ENCODE measurements at places on chromosomes 16 and 17. TPM values are rescaled to one million over a fixed set of nuclear protein-coding genes. Genes with fewer than 3 reads are reported as not detected.

DNA sequence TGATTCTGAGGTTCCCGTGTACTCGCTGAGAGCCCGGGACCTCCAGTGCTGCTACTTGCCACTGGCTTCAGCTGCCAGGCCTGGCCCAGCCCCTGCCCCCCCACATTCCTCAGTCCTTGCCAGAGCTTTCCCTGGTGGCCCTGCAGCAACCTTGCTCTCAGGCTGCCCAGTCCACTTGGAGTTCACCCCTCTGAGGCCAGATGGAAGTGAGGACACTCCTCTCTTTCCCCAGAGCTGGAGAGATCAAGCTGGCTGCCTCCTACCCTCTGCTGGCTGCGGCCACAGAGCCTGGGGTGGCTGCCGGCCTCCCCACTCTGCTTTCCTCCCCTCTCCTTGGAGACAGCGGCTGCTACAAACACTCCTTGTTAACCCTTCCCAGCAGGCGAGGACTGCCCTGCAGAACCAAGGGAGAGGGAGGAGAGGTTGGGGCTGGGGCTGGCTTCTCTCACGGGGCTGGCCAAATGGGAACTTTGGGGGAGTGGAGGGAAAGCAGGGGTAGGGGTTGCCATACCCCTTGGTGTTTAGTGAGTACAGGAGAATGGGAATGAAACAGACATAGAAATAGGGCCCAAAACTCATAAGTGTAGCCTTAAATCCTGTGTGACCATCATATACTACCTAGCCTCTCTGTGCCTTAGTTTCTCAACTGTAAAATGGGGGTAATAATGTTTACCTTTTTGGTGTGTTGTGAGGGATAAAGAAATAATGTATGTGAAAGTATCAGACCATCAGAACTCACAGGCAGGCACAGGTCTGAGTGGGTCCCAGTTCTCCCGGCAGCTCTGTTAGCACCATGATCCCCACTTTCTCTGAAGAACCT, at the start of gene GAS2L2:
Gene GAS2L2, minus strand, starts transcription at position 295 of the 820 bp plus-strand sequence. CDS start 389 bp downstream, outside the sequence.
- no peak for DNase-seq

DNA sequence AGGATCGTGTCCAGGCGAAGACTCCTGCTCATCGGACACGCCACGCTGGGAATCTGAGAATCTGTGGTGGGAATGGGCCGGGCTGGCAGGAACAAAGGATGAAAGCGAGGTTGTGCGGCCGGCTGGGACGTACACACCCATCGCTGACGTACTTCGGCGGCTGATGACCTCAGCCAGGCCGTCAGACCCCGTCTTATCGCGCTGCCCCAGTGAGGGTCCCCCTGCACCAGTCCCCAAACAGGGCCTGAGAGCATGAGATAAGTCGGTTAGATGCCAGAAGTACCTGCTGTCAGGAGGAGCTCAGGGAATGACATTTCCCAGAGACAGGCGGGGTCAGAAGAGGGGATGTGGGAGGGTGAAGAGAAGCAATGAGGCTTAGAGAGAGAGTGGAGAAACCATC, 16.0 kb upstream of the SP6 start:
- DNase-seq, result no peak

DNA sequence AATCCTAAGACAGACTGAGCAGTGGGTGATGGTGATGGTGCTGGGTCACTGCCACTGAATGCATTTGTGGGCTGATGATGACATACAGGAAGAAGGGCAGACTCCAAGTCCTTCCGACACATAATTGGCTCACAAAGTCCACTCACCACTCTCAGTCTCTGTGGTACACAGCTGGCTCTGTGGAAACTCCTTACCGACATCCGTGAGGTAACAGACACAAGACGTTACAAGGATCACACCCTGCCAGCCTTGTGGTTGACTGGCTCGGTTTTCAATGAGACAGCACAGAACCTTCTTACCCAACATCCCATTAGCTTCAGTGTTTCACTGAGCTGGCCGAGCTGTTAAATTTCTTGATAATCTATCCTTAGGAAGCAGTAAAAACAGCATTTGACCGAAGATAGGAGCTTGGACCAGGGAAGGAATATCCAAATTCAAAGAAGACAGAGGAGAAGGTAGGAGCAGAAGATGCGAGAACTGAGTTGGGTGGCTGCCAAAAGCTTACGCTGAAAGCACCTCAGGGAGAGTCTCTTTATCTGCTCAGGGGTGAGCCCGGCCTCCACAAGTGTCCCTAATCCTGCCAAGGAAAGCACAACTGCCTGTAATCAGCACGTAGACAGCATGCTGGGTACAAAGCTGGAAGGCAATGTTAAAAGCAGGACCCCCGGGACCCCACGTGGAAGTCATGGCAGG, 5.5 kb upstream of the MXRA7 start:
- DNase-seq, result peak; percentile 83

GRCh38 chr16:79801646-79802045, 201.1 kb upstream of the MAF start:
- no peak for DNase-seq

GRCh38 chr17:58304750-58305486, 23.7 kb downstream of the TSPOAP1 start:
- no peak for DNase-seq

GRCh38 chr16:78297066-78297666, 197.7 kb downstream of the WWOX start:
- no peak for DNase-seq

DNA sequence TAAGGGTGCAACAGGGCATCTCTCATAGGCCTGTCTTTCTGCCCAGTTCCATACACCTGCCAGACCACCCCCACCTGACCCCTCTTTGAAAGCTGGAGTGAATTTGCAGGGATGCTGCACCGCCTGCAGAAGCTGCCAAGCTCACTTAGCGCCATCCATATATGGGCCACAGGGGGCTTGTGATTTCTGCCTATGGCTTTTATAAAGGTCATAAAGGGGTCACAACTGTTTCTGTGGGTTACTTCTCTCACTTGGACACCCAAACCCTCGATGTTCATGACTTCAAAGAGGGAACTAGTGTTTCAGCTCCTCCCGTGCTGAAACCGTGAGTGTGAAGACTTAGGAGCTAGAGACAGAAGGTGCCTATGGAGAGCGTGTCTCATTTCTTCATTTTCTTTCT, 23.9 kb upstream of the MEAK7 start:
- no peak for DNase-seq

GRCh38 chr17:5665164-5665563, 80.9 kb upstream of the NLRP1 start:
- DNase-seq, result no peak

DNA sequence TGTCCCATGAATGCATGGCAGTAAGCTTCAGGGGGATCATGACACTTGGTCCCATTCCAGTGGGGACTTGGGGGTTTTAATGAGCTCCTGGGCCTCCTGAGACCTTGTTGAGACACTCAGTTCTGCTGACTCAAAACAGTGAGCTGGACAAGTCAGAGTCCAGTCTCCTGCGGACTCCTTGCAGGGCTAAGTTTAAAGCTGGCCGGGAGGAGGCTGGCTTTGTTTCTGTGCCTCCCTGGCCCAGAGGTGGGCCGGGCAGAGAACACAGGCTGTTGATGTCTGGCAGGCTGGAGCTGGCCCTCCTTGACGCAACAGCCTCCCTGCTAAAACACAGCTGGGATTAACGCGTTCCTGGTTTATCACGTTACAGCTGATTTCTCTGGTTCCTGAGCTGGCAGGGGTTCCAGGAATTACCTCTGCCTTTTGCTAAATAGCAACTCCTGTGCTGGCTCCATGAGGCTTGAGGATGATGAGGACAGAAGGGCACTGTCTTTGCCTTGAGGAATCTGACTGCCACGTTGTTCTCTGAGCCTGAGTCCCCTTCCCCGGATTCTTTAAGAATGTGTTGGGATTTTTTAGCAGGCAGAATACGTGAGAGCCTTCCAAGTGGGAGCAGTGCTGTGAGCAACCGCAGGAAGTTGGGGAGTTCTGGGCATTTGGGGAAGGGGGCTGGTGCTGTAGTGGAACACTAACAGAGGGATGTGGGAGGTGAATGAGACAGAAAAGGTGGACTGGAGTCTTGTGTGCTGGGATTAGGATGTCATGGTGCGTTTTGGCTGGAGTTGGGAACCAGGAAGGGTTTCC, 2.0 kb downstream of the GPT2 start:
- DNase-seq, result peak; percentile 7

- DNase-seq, result peak; percentile 74
These were observed 369.2 kb downstream of the CDH13 start for GRCh38 chr16:82995924-82996441.

DNA sequence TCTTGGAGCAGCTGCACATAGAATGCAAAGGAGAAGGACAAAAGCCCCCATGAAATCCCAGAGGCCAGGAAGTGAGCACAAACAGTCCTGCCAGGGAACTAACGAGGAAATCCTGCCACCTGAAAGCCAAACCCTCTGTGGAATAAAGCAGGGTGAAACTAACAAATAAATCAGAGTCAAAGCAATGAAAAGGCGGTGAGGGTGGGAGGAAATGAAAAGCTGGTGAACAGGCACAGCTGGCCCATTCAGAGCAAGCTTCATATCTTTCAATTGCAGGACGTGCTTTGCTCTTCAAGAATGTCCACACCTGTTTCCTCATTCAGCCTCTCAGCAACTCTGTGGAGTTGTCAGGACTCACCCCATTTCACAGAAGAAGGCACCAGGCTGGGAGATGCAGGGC, 108.1 kb downstream of the ABCC12 start:
- no peak for DNase-seq

DNA sequence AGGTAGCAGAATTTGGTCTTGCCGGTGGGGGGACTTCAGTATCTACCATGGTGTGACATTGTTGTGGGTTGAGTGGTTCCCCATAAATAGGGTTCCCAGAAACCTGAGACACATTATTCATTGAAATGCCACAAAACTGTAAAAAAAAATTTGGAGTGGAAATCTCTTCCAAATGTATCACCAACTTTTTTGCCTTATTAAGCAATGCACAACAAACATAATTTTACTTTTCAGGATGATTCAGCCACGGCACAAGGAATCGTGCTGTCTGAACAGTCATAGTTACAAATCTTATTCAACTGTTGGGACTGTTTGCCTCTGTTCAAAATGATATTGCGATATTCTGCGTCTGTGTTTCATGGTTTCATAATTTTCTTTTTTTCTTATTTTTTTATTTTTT, 181.2 kb downstream of the NTN1 start:
- DNase-seq, result no peak

DNA sequence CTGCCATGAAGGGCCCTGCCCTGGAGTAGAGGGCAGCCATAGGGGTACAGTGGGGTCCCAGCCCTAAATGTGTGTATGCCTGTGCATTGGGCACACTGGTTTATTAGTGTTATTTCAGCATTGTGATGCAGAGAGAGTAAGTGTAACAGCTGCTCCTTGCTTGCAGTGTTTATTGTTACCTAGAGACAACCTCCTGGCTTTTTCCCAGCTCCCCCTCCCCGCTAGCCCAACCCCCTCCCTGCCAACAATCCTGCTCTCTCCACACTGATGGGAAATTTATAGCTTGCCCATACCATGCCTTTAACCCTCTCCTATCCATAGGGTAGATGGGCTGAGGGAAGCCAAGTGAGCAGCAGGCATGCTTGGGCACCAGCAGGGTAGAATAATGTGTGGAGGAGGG, 51.3 kb downstream of the NEUROD2 start:
- no peak for DNase-seq

DNA sequence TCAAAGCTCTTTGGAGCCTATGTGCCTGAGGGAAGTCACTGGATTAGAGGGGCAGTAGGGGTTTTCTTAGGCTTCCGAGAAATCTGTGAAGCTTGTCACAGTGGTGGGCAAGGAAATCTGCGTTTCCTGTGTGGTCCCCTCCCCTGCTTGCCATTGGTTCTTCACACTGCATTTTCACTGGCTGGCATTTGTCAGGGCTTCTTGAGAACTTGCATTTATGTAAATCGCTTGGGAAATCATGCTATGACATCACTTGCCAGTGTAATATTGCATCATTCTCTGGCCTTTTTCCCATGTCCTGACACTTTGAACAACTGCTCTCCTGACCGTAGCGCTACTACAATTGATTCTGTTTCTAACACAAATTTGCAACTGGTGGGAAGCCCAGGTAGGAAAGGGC, 1.8 kb downstream of the CACNG3 start:
- no peak for DNase-seq

- DNase-seq, result peak; percentile 75
These were observed 645 bp upstream of the ELMO3 start for GRCh38 chr16:67198238-67198734.

GRCh38 chr17:9568004-9568403, 7.6 kb downstream of the STX8 start:
- no peak for DNase-seq

- no peak for DNase-seq
These were observed 2.3 kb downstream of the RBFOX3 start for GRCh38 chr17:79608624-79608959.

DNA sequence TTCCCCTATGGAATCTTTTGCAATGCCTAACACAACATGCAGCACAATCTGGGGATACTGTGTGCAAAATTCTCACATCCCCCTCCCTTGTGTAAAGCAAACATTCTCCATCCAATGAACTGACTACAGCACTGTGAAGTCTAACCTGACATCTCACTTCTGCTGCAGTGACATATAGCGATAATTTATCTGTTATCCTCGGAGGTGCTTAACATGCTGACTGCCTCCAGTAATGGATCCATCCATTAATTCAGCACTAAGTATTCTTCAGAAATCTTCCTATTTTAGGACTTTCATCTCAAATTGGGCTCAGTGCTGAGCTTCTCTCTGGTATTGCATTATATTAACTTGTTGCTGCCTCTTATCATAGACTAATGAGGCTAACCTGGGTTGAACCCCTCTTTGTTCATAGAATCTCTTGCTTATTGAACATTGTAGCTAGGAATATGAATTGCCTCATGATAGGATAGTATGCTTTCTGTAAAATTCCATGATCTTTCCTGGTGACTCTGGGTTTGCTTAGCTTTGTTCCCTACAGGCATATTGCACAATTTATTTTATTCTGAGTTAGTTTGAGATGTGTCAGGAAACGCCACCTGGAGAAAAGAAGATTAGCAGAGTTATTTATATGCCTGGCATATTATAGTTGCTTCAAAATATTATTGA, 187.9 kb downstream of the CNTNAP4 start:
- no peak for DNase-seq

- no peak for DNase-seq
These were observed 4.2 kb downstream of the RPS6KB1 start for GRCh38 chr17:59897090-59897489.

GRCh38 chr16:66267292-66268014, 99.0 kb upstream of the CDH5 start:
- no peak for DNase-seq

- DNase-seq, result no peak
These were observed 62.2 kb downstream of the CACNG5 start for GRCh38 chr17:66897141-66897540.

Gene SMIM36
- not detected for total RNA-seq

Gene ANKFN1
- total RNA-seq, result 0.32 TPM

Gene APOBR
- total RNA-seq, result 0.03 TPM

Gene PMFBP1
- 0.29 TPM for total RNA-seq

Gene PRSS36
- 0.05 TPM for total RNA-seq

Gene STAT3
- total RNA-seq, result 99.5 TPM

Gene KLHL10
- total RNA-seq, result not detected

Gene WSB1
- 88.0 TPM for total RNA-seq

Gene RASD1
- 79.9 TPM for total RNA-seq

Gene ITGAL
- not detected for total RNA-seq

Gene C16orf89
- total RNA-seq, result 0.13 TPM

Gene TEX19
- total RNA-seq, result 0.05 TPM

Gene GPR179
- total RNA-seq, result 0.05 TPM

Gene AXIN2
- 0.83 TPM for total RNA-seq

Gene IRF8
- total RNA-seq, result 0.21 TPM

Gene TERB1
- total RNA-seq, result not detected
